Fibroblast of skin of right quadriceps (primary cell): ENCODE measurements at places on chromosomes 13 and 19.

GRCh38 chr13:112879283-112879833, 89.7 kb upstream of the MCF2L start:
- no peak for DNase-seq

DNA sequence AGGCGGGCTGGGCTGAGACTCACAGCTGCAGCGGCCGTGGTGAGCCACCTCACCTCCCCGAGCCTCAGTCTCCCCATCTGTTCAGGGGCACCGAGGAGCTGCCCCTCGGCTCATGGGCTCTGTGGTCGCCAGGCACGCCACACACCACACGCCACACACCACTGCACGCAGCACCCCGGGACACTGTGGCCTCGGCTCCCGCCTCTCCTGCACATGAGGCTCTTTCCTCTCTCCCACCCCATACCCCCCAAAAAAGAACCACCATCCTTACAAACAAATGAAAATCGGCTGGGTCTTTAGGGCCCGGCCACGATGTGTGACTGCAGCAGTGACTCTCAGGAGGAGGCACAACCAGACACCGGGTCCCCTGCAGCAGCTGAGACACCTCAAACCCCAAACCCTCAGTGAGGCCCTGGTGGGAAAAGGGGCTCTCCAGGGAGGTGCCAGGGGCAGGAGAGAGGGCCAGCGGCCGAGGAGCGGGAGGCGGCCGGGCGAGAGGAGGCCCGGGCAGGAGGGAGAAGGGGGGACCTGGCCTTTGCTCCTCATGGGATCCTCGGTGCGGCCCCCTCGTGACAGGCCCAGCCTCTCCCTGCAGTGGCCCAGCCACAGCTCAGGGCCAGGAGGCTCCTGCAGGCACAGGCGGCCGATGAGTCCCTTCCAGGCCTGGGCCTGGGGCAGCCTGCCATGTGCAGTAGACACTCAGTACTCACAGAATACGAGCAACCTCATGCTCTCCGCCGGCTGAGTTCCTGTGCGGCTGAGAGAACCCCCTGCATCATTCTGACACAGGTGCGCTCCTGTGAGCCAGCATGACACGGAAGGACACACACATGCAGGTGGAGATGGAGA, 66.3 kb downstream of the RASA3 start:
- no peak for DNase-seq

GRCh38 chr19:39736088-39736487, 1.7 kb downstream of the CLC start:
- DNase-seq: no peak

DNA sequence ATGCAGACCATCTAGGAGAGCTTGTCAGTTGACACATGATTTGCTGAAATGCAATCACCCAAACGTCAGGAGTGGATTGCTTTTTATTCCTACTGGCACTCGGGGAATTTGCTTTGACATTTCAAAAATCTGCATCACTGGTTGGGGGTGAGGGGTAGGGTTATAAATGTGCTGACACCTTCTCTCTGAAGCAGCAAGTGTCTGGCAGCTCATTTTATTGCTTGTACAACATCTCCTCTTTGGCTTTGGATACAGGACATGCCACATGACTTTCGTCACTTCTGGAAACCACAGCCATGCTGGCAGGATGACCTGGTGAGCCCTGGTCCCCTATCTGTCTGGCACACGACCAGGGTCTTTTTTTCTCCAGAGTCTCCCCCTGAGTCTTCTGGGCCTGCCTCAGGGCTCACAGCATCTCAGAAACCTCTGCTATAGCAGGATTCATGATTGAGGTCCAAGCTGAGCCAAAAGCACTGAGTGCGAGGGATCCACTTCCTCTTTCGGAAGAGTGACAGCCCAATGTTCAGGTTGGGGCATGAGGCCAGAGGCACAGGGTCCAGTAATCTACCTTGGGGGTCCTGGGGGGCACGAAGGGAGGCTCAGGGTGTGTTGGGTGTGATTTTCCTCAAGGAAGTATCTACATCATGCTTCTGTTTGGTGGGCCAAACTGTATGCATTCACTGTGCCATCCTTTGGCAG, 60.1 kb downstream of the HSPH1 start:
- DNase-seq: peak; percentile 63

DNA sequence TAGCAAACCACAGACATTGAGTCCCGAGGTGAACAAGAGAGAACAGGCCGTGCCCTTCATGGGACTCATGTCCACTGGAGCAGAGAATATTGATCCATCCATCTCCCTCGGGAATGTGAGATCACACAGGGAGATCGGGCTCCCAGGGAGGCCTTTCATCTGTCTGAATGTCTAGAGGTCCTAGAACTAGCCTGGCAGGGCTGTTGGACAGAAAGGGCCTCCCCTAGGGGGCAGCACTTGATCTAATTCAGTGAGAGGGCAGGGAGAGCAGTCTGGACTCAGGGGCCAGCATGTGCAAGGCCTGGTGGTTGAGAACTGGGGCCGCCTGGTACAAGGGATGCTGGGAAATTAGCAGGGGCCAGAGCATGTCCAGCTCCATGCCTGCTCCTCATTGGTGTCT, 4.3 kb downstream of the RUVBL2 start:
- DNase-seq: peak; percentile 37

DNA sequence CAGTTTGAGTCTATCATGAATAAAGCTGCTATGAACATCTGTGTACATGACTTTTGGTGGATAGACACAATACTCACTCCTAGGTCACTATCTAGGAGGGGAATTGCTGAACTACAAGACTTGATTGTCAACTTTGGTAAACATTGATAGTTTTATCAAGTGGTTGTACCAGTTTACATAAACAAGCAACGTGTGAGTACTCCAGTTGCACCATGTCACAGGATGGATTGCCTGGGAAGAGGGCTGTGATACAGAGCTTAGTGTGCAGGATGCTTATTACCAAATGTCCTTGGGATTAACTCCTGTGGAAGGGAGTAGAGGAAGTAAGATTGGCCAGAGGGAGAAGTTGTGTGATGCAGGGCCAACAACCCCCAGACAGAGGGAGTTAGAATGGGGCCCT, 37.7 kb downstream of the RAP2A start:
- DNase-seq: no peak

DNA sequence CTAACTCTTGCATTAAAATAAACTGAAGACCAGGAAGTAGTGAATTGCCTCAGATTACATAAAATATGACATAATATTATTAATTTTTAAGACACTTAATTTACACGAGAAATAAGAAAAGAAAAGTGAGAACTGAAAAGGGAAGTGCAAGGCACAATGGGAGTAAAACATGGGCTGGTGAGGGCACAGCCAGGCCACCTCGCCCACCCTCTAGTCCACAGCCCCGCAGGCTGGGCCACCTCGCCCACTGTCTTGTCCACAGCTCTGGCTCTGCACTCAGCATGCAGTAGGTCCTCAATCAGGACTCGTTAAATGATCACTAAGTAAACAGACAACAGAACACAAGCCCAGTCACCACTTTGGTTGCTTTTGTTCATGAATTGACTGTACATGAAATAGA, 67.8 kb upstream of the ARHGEF7 start:
- DNase-seq: no peak

DNA sequence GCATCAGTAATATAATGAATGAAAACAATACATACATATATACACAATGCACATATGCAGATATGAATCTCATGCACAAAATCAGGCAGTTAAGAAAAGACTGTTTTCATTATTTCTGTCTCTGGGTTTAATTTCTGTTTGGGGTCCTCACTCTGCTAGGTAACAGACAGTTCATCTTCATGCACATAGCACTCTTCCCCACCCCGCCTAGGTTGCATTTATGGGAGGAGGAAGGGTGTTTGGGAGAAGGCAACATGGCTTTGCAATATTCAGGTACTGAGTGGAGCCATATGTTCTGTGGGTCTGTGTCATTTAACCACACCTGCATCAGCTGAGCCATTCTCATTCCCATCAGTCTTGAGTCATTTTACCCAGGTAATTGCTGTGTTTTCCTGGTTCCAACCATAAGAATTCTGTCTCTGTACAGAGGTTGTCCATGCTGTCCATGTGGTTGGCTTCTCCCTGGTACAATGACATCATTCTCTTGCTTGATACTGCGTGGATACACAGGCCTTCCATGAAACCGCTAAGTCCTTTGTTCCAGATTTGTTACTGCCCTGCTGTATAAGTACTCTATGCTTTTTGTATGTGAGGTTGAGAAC, 45.3 kb downstream of the RFC3 start:
- no peak for DNase-seq

- DNase-seq: no peak
Measured at GRCh38 chr19:11504502-11505031, 1.1 kb downstream of the ZNF653 start.

DNA sequence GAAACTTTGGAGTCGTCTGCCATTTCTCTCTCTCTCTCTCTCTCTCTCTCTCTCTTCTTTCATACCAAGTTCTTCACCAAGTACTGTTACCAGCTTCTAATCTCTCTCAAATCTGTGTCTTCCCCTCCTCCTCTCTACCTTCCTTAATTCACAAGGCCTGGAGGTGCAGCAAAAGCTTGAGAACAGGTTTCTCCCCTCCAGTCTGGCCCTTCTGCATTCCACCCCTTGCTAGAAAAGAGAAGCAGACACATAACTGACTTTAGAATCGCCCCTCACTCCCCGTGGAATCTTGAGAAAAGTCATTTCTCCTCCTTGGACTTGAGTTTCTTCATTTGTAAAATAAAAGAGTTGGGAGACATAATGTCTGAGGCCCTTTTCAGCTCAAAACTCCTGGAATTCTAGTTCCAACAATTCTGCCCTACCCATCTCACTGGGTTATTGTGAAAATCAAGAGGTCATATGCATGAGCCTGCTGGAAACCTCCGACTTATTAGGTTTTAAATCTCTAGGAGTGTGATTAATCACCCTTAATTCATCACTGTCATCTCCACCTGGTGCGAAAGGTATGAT, 20.4 kb downstream of the AMER2 start:
- no peak for DNase-seq

- no peak for DNase-seq
Measured at GRCh38 chr13:23039266-23039935, 141.4 kb upstream of the SGCG start.

DNA sequence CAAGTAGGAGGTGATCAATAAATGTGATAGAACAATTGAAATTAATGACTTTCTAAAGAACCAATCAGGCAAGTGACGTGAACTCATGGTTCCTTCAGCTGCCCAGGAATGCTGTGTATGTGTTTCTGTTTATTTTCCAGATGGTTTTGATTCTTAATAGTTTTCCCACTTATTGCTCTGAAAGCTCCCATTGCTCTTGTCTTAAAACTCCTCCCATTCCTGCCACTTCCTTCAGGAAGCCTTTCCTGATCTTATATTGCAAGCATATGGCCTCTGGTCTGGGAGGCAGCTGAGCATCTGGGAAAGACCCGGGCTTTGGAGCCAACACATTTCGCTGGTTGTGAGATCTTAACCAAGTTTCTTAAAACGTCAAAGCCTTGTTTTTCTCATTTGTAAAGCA, 17.1 kb upstream of the LATS2 start:
- DNase-seq: peak; percentile 80

DNA sequence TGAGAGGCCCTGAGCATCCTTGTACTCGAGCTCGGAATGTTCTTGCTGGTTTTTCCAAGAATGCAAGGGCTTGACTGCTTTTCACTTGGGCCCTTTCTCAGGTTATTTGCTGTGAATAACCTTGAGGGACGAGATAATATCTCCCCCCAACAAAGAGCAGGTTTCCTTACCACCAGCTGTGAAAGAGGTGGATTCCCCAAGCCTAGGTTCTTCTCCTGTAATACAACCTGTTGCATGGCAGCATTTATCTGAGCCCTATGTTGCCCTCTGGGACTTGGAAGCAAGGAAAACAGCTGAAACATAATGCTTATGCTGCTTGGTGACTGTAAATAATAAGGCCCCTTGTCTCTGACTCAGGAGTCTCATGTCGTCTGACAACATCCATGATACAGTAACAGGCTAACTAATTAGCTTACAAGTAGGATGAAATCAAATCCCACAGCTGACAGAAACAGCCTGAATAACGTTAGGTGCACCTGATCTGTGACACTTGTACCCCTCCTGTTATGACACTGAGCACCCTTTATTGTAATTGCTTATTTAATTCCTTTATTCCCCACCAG, 43.6 kb upstream of the RCBTB2 start:
- no peak for DNase-seq
